ENCODE measurements at places on chromosomes 11 and 22.

DNA sequence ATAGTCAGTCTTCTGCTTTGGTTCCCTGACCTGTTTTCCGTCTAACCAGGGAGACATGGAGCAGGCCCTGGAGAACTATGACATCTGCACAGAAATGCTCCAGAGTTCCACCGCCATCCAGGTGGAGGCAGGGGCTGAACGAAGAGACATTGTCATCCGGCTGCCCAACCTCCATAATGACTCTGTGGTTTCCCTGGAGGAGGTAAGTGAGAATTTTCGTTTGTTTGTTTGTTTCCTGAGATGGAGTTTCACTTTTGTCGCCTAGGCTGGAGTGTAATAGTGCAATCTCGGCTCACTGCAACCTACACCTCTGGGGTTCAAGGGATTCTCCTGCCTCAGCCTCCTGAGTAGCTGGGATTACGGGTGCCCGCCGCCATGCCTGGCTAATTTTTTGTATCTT lies 52.9 kb downstream of the CABIN1 start:
- no peak overlapping the region for H3K27ac ChIP-seq
- no peaks in the 10 kb centered on the region for H3K36me3 ChIP-seq
- no peaks in the 10 kb centered on the region for H3K27me3 ChIP-seq
- H3K4me3 ChIP-seq = no peak overlapping the region
- H3K4me1 ChIP-seq = no peaks in the 10 kb centered on the region

GRCh38 chr11:57323167-57323854 lies 1.4 kb downstream of the TNKS1BP1 start:
- H3K36me3 ChIP-seq = no peaks in the 10 kb centered on the region
- DNase-seq = peak; percentile 49
- H3K27ac ChIP-seq = peak overlapping the region; percentile 95
- H3K4me3 ChIP-seq = peak overlapping the region; percentile 88
- peaks cover 43% of the 10 kb centered on the region for H3K4me1 ChIP-seq

DNA sequence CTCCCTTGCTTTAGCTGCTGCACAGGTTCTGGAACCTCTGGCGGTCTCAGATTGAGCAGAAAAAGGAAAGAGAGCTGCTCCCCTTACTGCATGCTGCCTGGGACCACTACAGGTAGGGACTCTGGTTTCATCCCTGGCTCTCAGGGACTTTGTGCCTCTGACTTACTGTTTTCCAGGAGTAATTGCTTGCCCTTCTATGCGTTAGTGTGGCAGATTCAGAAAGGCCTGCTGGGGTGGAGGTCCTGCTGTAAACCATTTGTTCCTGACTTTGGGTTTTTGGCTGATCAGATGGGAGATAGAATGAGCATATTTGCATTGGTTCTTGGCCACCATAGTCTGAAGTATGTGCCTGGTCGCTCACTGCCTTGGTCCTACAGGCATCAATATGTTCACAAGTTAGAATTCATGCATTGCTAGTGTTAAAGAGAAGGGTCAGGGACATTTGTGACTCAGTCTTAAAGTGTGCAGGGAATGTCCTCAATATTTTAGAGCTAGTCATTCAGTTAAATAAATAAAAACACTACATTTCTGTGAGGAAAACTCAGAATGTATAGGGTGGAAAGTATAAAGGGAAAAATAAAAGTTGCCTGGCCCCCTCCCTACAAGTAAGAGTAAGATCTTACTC lies 78.0 kb downstream of the PISD start:
- H3K27me3 ChIP-seq = no peaks in the 10 kb centered on the region
- no peaks in the 10 kb centered on the region for H3K36me3 ChIP-seq
- peak overlapping the region; percentile 84 for H3K27ac ChIP-seq

DNA sequence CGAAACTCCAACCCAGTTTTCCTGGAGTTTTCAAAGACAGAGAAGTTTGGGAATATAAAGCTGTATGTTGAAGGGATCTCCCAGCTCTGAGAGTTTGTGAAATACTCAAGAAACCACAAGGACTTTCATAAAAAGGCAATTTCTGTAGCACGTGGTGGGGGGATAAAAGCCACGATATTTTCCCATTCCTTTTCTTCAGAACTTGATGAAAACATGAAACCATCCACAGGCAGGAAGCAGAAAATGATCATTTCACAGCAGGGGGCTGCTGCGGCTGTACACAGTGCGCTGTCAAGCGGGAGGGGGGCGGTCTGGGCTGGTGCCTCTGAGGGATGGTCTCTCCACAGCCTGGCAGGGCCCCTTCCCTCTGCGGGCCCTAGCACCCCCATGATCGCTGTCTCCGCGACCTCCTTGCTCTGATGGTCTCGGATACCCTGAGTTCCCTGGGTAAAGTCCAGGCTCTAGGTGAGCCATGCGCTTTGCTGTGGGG lies 423.2 kb downstream of the MN1 start:
- H3K36me3 ChIP-seq = no peaks in the 10 kb centered on the region
- H3K4me3 ChIP-seq = no peak overlapping the region
- DNase-seq = no peak
- no peaks in the 10 kb centered on the region for H3K27me3 ChIP-seq
- H3K4me1 ChIP-seq = no peaks in the 10 kb centered on the region
- H3K27ac ChIP-seq = no peak overlapping the region

DNA sequence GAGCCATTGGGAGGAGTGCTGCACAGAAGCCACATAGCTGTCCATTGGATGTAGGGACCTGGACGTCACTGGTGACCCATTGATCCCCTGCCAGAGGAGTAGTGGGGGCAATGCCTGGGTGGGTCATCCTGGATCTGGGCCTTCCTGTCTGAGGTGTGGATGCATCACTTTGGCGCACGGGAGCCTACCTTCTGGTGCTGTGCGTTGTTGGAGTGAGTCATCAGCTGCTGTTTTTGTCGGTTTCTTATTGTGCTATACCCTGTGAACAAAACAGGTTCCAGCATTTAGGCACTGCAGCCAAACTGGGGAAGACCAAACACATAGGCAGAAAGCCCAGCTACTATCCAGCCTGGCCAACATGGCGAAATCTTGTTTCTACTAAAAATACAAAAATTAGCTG lies 3.2 kb downstream of the TAF6L start:
- no peaks in the 10 kb centered on the region for H3K36me3 ChIP-seq
- no peak overlapping the region for H3K4me3 ChIP-seq
- H3K27me3 ChIP-seq = no peaks in the 10 kb centered on the region
- DNase-seq = no peak
- H3K27ac ChIP-seq = no peak overlapping the region

DNA sequence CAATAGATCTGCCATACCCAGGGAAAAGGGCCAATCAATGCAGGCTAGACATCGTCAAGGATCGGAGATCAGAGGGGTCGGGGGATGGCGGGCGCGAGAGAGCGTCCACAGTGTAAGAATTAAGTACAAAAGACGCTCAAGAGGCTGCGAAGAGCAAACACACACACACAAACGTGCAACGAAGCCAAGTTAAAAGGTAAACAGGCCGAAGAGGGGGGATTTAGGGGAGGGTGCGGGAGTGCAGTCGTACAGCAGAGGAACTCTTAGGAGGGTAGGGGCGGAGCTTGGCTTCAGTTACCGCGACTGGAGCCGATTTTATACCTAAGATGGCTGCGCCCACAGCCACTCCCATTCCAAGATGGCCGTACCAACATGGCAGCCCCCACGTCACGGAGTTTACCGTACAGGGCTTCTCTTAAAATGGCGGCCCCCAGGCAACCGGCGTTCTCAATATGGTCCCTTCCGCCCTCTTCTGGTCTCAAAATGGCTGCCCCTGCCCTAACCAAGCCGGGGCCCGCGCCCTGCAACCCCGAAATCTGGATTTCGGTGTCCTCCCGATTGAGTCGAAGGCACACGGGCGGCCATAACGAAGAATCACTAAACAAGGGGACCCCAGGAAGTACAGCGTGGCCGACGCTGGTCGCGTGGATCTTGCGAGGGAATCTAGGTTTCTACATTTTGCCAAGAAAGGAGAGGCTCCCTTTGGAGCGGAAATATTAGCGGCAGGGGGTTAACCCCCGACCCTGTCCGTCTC lies 1.9 kb downstream of the GNG3 start:
- H3K27ac ChIP-seq = peak overlapping the region; percentile 98
- peak; percentile 99 for DNase-seq
- no peaks in the 10 kb centered on the region for H3K36me3 ChIP-seq
- H3K4me3 ChIP-seq = peak overlapping the region; percentile 34
- H3K4me1 ChIP-seq = peaks cover 57% of the 10 kb centered on the region

- no peak for DNase-seq
- H3K27ac ChIP-seq = no peak overlapping the region
- no peaks in the 10 kb centered on the region for H3K36me3 ChIP-seq
- no peaks in the 10 kb centered on the region for H3K27me3 ChIP-seq
- no peaks in the 10 kb centered on the region for H3K4me1 ChIP-seq
Measured at GRCh38 chr11:75269896-75270295, 29.3 kb downstream of the TPBGL start.

GRCh38 chr11:46529095-46529905 lies 64.5 kb downstream of the AMBRA1 start:
- no peaks in the 10 kb centered on the region for H3K36me3 ChIP-seq
- peak; percentile 72 for DNase-seq
- H3K27me3 ChIP-seq = no peaks in the 10 kb centered on the region
- H3K4me1 ChIP-seq = peaks cover 4% of the 10 kb centered on the region
- no peak overlapping the region for H3K27ac ChIP-seq
- H3K4me3 ChIP-seq = no peak overlapping the region

DNA sequence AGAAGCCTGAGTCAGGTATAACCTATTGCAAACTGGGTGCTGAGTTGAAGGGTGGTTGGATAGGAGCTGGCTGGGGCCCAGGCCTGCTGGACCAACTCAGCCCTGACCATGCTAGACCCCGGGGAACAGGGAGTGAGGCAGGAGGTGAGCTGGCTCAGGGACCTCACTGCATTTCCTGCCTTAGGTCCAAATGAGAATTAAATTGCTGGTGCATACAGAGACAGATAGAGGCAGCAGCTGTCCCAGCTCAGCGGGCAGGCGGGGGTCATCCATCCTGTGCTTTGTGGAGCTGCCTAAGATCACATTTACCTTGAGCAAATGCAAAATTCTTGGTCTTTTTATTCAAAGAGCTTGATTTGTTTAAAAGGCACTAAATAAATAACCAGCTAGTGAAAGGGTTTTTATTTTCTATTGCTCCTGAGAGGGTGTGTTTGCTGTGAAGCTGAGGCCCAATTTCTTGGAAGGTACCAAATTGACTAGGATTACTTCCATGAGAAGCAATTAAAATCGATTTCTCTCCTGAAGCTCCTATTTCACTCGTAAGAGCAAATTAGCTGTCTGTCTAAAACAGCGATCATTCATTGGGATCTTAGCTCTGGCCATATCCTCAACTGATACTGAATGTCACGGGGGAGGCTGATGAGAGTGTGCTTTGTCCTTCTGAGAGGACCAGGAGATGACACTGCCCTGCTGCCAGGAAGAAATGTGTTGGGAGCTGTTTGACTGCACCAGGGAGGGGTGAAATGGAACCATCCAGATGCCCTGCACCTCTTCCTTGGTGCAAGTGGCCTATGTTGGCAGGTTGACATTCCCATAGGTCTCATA lies 24.9 kb downstream of the USH1C start:
- H3K36me3 ChIP-seq = no peaks in the 10 kb centered on the region
- H3K4me1 ChIP-seq = no peaks in the 10 kb centered on the region
- no peak overlapping the region for H3K27ac ChIP-seq
- H3K27me3 ChIP-seq = no peaks in the 10 kb centered on the region

DNA sequence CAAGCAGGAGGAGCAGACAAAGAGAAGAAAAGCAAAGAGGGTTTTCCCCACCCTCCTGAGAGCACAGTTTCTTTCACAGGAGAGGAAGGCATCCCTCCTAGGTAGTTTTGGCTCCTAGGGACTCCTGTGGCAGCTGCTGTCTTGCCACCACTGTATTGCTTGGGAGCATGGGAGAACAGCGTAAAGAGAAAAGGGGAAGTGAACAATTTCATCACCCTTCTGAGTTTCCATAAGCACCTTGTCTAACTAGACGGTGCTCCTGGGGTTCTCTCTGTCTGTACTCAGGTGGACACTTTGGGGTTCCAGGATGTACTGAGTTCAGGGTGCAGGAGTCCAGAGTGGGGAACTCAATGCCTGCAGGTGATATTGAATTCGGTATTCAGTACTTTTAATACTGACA lies 1430.5 kb downstream of the TBC1D22A start:
- H3K36me3 ChIP-seq = no peaks in the 10 kb centered on the region
- no peak for DNase-seq
- no peaks in the 10 kb centered on the region for H3K27me3 ChIP-seq
- H3K27ac ChIP-seq = no peak overlapping the region
- peaks cover 6% of the 10 kb centered on the region for H3K4me1 ChIP-seq

- H3K27me3 ChIP-seq = no peaks in the 10 kb centered on the region
- no peaks in the 10 kb centered on the region for H3K4me1 ChIP-seq
- no peak for DNase-seq
- H3K36me3 ChIP-seq = no peaks in the 10 kb centered on the region
- no peak overlapping the region for H3K4me3 ChIP-seq
Measured at GRCh38 chr22:49392247-49392646, 435.4 kb downstream of the BRD1 start.

GRCh38 chr11:27443746-27444507 lies 28.7 kb downstream of the LGR4 start:
- H3K4me1 ChIP-seq = peaks cover 15% of the 10 kb centered on the region
- no peaks in the 10 kb centered on the region for H3K36me3 ChIP-seq
- DNase-seq = no peak
- no peaks in the 10 kb centered on the region for H3K27me3 ChIP-seq

GRCh38 chr22:24409707-24410106 lies 17.7 kb upstream of the ADORA2A start:
- no peak overlapping the region for H3K27ac ChIP-seq
- no peak for DNase-seq
- H3K36me3 ChIP-seq = no peaks in the 10 kb centered on the region
- H3K27me3 ChIP-seq = no peaks in the 10 kb centered on the region
- H3K4me1 ChIP-seq = peaks cover 8% of the 10 kb centered on the region

DNA sequence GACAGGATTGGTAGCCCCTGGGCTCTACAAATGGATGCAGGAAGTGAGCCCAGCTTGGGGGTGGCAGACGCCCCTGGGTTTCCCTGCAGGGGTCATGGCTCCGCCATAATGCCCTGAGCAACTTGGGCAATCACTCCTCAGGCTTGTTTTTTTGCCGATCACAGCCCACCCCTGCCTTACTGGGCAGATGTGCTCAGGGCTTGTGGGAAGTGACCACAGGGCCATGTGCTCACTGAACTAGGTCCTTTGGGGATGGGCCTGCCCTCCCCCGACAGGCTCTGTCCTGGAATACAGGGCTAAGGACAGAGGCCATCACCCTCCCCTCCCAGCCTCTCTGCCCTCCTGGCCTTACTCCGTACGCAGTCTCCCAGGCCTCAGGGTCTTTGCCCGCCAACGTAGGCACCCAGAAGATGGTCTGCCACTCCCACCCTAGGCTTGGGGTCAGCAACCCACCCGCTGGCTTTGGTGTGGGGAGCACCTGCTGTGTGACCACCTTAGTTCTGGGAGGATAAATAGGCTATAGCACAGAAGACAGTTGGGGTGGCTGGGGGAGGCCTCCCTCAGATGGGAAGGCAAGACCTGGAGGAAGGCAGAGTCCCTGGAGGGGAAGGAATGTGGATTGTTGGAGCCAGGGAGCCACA lies 3.8 kb downstream of the RPLP2 start:
- no peak overlapping the region for H3K4me3 ChIP-seq
- H3K4me1 ChIP-seq = peaks cover 9% of the 10 kb centered on the region
- no peaks in the 10 kb centered on the region for H3K36me3 ChIP-seq
- no peak overlapping the region for H3K27ac ChIP-seq
- no peak for DNase-seq
- no peaks in the 10 kb centered on the region for H3K27me3 ChIP-seq

GRCh38 chr11:42840860-42841259 lies 470.9 kb upstream of the API5 start:
- no peak for DNase-seq
- no peak overlapping the region for H3K4me3 ChIP-seq
- H3K36me3 ChIP-seq = no peaks in the 10 kb centered on the region
- H3K27me3 ChIP-seq = no peaks in the 10 kb centered on the region
- peaks cover 16% of the 10 kb centered on the region for H3K4me1 ChIP-seq

GRCh38 chr11:35418282-35419183 lies 825 bp downstream of the SLC1A2 start:
- peak overlapping the region; percentile 36 for H3K4me3 ChIP-seq
- peak; percentile 26 for DNase-seq
- H3K27ac ChIP-seq = no peak overlapping the region
